ENCODE measurements at places on chromosomes 11 and 22.

GRCh38 chr22:48953830-48954229, 873.8 kb downstream of the BRD1 start:
- DNase-seq: no peak

DNA sequence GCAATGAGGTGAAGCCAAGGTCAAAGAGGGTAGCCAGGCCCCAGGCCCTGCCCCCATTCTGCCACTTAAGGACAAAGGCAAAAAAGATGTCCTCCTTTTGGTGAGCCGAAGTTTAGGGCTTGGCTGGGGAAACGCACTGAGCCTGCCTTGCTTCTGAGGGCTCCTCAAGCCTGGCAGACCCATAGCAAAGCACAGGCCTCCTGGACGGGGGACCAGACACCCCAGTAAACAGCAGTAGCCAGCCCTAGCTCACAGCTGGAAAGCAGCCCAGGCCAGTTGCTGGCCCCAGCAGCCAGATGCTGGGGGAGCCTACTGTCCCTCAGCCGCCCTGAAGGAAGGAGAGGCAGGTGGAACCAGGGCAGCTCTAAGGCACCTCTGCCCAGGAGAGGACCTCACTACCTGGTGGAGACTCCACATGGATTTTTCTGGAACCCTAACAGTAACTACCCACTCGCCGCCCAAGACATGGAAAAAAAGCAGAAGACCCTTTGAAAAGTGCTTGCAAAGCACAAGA, 3.8 kb upstream of the PYGM start:
- DNase-seq: no peak

DNA sequence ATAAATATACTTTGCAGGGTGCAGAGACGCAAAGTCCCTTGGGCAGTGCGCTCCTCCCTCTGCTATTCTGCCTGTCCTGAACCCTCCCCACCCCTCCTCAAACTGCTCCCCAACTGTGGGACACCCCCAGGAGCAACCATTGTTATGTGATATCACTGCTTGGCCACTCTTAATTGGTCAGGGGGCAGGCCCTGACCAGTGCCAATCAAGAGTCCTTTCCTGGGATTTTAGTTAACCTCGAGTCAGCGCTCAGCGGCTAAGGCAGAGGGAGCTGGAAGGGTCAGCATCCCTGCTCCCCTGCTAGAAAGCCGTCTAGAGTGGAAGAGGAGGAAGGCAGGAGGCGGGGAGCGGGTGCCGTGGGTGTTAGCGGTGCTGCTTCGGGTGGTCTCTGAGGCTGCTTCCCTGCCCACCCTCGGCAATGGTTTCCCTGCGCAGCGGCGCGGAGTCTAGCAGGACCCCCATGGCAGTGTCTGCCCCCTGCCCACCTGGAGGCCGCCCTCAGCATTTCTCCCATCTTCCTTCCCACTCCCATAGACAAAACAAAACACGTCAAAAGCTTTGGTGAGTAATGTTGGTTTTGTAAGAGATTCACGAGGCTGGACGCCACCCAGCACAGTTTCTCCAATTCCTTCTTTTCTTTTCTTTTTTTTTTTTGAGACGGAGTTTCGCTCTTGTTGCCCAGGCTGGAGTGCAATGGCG, 38.4 kb upstream of the A4GALT start:
- DNase-seq: peak; percentile 77

GRCh38 chr11:83694191-83694910, 408.2 kb upstream of the CCDC90B start:
- DNase-seq: no peak

- DNase-seq: no peak
Measured at GRCh38 chr11:131109790-131110189, 193.5 kb upstream of the SNX19 start.

DNA sequence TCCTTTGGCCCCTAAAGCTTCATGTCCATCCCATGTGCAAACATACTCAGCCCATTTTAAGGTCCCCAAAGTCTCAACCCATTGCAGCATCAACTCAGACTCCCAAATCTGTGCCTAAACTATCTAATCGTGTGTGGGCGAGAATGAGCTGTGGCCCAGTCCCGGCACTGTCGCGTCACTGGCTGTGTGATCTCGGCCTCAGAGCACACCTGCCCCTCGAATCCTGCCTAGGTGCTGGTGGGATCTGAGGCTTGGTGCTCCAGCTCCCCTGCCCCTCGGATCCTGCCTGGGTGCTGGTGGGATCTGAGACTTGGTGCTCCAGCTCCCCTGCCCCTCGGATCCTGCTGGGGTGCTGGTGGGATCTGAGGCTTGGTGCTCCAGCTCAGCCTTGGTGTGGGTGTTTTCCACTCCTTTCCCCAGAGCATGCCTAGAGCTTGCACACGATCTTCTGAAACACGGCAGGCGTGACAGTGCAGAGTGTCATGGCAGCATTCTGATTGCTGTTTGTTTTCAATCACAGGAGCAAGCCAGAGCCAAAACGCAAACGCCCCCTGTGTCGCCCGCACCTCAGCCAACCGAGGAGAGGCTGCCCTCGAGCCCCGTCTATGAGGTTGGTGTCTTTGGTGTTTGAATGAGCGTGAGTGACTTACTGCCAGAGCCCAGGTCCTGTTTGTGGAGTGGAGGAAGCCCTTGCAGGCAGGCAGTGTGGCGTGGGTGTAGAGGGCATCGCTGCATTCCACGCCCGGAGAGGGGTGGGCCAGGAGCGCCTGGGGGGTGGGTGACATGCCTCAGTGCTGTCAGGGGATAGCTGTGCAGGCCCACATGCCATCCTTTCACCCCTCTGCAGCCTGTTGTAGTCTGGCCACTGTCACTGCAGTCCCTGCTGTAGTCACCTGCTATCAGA, 32.6 kb downstream of the CTTN start:
- DNase-seq: no peak

DNA sequence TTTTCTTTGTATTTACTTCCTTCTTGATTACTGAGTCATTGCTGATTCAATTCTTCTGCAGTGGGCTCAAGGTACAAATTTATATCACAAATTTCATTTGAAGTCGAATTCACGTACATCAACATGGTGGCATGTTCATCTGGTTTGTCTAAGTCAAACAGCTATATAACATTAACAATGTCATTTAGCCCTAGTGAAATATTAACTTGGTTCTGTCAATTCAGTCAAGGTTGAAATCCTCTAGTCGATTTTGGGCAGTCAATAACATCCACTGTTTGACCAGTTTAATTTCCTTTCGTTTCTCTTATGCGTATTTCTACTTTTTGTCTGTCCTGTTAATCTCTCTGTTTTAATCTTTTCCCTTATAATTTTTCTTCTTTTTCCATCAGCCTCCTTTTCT, 4.1 kb upstream of the ATXN10 start:
- DNase-seq: no peak

GRCh38 chr11:76023236-76024068, 182.8 kb downstream of the WNT11 start:
- peak; percentile 42 for DNase-seq

GRCh38 chr22:32446321-32446720, 17.9 kb downstream of the BPIFC start:
- DNase-seq: no peak

GRCh38 chr11:29962243-29962642, 54.6 kb downstream of the KCNA4 start:
- DNase-seq: no peak

GRCh38 chr11:87438416-87438815, 400.7 kb downstream of the TMEM135 start:
- DNase-seq: no peak

DNA sequence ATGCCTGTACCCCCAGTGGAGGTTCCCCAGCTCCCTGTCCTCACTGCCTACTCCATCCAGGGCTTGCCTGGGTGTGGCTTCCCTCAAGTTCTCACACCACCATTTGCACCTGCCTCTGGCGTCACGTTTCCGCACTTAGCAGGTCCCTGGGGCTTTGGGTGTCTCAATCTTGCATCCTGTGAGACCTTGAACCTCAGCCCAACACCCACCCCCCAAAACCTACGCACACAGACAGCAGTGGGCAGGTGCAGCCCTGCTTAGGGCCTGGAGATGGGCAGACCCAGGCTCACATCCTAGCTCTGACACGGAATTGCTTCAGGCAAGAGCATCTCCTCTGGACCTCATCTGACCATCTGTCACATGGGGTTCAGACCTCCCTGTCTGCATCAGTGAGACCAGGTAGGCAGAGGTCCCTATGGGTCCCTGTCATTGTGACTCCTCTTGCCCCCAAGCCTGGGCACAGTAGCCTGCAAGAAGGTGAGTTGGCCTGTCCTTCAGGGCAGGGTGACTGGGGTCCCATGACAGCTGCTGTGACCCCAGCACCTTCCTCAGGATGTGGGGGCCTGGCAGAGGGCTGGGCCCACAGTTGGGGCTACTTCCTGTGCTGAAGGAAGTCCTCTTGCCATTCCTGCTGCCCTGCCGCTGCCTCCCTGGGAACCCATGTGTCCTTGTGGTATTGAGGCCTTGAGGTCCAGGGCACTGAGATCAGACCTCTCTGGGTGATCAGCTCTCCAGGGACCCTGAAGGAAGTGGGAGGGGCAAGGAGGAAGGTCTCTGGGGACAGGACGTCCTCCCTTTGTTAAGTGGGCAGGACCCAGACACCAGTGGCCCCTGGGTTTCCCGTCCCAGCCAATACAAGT, 2.0 kb downstream of the SIPA1 start:
- no peak for DNase-seq

DNA sequence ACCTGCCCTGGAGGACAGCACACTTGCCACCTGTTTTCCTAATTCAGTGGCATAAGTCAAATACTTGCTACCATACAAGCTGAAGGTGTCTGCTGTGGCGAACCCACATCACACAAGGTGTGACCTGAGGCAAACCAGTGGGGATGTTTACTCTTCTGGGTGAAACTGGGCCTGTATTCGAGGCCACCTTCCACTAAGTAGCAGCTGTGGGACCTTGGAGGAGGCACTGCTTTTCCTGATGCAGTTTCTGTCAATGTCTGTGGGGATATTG, 927.4 kb downstream of the BRD1 start:
- DNase-seq: no peak

GRCh38 chr11:94793822-94794221, 25.7 kb downstream of the AMOTL1 start:
- DNase-seq: peak; percentile 72

- DNase-seq: no peak
Measured at GRCh38 chr22:29926057-29926456, 43.1 kb downstream of the MTMR3 start.

DNA sequence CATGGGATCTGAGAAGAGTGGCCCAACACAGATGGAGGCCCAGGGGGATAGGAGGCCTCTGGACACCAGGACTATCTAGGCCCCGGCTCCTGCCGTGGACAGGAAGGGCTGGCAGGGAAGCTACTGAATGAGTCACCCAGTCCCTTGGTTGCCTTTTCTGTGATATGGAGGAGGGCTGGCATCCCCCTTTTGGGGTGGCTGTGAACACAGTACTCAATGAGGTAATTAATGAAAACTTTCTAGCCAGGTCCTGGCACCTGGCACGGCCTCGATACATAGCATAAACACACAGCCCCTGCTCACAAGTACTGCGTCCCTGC, 163.2 kb downstream of the CHST1 start:
- no peak for DNase-seq

DNA sequence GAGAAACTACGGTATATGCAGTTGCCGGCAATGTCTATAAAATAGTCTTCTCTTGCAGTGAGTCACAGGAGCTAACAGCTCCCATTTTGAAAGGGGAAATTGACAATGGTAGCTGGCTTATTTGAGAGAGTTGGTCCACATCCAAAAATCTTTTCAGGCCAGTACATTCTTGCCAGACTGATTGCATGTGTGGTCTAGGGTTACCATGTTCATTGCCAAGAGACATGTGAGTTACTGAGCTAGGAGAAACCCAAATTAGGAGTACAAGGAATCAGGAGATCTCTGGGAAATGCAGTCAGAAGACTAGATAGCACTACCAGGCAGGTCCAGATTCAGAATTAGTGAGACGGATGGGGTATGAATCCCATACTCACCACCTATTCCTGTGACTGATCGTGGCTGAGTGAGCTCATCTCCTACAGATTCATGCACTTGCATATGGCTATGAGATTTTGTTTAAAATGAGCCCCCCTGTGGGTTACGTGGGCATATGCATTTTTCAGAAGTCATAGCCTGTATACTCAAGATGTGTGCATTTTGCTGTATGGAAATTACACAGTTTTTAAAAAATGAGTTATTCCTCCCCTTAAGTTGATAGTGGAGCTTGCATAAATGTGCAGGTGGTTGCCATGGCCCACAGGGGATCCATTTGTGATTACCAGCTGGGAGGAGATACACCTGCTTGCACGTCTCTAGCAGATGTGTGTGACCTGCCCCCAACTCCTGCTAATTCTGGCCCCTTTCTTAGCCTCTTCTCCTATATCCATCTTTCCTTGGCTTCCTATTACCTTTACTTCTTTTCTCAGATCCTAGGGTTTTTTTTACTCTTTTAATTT, 102.7 kb downstream of the COMMD9 start:
- DNase-seq: peak; percentile 43

GRCh38 chr11:13216019-13216710, 61.4 kb upstream of the BMAL1 start:
- peak; percentile 94 for DNase-seq

GRCh38 chr11:126391286-126391954, 35.9 kb downstream of the ST3GAL4 start:
- no peak for DNase-seq

GRCh38 chr11:3224401-3225057, 5.9 kb upstream of the MRGPRG start:
- no peak for DNase-seq

DNA sequence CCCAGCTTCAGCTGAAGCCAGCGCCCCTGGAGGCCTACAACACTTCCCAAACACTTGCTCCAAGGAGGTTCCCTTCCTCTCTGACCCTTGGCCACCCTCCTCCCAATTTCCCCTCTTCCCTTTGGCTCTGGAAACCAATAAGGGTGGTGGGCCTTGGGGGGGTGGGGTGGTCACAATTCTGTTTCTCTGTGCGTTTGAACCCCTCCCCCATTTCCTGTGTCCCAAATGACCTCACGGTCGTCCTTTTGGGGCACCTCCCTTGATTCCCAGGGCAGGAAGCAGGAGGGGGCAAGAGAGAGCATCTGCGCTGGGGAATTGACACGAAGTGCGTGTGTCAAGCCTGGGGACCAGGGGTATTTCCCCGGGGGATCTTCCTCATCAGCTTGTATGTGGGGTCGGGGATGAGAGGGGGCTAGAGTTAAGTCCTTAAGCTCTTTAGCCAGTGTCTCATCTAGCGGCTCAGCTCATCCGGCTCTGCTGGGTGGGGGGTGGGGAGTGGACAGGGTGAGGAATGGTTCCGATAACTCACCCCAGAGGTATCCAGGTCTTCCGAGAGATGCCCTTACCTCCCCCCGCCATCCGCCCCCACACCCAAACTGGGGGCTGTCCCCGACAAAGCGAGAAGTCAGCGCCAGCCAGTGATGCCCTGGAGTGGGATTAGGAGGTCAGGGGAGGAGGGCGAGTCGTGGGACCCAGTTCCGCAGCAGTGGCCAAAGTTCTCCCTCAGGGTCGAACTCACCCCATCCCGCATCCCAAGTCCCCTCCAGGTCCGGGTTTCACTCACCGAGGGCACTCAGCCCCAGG, 587 bp downstream of the ESAM start:
- no peak for DNase-seq

DNA sequence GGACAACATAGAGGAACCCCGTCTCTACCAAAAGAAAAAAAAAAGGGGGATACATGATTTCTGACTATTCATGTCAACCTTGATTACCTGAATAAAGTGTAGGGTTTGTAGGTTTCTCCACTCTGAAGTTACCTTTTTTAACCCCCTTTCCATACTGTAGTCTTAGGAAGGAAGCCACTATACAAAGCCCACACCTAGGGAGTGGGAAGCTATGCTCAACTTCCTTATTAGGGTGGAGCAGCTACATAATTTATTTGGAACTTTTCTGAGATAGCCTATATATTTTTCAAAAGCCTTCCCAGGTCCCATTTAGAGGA, 582 bp upstream of the ATP6V1E1 start:
- no peak for DNase-seq
